ENCODE measurements at places on chromosomes 7 and 10.

DNA sequence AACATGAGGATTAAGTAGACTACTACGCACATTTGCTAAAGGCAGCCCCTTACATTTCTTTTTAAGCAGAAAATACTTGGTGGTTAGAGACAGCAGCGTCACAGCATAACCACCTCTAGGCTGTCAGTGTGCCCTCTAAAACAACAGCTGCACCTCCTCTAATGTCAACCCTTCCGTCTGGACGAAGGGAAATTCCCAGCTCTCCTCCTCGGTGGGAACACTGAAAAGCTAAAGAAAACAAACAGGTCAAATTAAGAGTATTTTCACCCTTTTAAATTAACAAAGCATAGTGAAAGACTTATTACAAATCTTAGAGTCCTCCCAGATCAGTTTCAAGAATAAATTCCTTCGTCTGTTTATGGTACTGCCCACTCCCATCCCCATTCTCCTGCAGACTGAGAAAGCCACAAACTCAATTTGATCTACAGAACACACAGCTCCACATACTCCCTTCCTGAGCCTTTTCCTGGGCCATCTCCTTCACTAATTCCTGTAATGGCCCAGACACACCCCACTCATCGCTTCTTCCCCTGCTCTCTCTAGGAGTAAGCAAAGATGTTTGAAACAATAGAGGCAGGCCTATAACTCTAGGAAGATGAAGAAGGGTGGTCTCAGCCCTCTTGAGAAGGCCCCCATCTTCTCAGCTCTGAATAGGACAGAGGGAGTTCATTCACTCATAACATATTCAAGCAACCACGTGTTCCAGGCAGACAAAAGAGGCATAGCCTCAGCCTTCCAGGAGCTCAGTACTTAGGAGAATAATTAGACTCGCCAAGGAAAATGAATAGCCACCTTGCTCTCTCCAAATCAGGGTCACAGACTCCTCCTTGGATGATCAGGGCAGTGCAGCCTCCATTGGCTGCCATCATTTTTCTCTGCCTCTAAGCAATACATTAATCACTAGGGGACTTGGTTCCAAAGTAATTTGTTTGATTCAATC is 47.5 kb upstream of the HNRNPH3 start:
- peak; percentile 67 for DNase-seq

DNA sequence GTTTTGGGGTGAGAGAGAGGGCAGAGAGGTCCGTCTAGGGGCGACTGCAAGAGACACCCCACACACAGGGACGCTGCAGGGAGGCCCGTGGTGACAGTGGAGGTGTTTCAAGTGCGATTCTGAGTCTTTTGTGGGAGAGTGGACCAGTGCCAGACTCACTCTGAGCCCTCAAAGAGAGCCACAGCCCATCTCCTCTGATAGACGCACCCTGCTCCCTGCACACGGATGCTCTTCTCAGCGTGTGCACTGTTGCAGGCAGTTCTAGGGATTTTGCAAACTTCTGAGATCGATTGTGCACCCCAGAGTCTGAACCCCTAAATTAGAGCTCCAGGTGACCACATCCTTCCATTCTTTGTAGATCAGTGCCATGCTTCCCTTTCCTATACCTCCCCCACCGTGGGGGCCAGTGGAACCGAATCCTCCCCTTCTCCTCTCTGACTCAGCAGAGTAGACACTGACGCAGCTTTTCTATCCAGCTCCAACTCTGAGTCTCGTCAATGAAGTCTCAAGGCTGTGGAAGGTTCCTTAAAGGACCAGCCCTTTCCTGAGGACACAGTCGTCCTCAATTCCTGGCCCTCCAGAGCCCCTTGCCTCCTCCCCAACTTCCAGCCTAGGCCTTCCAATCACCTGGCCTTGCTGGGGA is 83.8 kb downstream of the TMEM130 start:
- DNase-seq: no peak

GRCh38 chr10:12308057-12308456 is 41.3 kb upstream of the CAMK1D start:
- no peak for DNase-seq

DNA sequence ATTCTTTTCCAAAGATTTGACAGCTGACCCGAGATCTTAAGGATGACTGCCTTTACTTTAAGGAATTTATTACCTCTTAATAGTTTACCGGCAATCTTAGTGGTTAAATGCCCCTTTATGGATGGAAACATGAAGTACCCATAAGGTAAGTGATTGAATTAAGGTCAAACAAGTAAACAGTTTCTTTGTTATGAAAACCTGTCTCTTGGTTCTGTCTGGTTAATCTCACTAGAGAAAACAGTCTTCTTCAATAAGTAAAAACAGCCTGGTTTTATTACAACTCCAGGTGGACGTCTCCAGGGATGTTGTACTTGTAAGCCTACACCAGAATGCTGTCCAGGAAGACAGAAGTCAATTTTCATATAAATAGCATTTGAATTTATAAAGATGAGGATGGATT is 161.8 kb upstream of the MTPN start:
- DNase-seq: no peak

GRCh38 chr7:3805151-3805550 is 504.1 kb downstream of the SDK1 start:
- DNase-seq: peak; percentile 95

DNA sequence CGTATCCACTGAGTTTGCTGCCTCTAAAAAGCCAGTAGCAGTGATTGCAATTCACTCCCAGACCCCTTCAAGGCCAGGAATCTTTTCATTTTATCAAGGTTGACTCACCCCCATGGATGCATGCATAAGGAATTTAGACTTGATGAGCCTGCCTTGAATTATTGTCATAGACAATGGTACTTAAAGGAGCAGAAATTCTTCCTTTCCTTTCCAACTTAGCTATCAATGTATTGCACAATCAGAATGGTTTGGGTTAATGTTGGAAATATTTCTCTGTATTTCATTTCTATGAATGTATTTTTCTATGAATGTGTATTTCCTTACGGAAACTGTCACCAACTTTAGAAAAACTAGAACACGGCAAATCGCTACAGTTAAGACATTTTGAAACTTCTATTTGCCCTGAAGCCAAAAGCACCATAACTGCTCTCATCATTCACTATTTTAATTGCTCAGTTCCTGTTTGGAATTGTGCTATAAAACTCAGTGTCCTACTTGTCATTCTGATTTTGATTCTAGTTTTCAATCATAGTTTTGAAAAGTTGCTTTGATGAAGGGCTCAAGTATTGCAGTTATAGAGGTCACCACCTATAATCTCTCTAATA is 355.7 kb upstream of the AKR1E2 start:
- peak; percentile 49 for DNase-seq

DNA sequence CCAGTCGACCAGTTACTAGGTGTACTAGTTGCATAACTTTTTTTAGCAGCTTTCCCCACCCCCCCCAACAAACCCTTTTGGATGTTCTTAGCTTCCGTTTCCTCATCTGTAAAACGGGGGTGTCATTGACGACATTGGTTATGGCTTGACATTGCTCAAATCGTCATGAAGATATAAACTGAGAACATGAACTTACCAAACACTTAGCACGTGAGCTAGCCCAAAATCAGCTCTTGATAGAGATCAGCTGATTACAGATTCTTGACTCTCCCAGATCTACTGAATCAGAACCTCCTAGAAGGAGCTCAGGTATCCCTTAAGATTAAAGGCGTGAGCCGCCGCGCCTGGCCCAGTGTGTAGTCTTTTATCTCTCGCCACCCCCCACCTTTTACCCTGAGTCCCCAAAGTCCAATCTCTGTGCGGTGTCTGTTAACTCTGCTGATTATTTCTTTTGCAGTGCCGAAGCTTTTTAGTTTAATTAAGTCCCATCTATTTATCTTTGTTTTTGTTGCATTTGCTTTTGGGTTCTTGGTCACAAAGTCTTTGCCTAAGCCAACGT is 1.0 kb upstream of the GNA12 start:
- DNase-seq: no peak

DNA sequence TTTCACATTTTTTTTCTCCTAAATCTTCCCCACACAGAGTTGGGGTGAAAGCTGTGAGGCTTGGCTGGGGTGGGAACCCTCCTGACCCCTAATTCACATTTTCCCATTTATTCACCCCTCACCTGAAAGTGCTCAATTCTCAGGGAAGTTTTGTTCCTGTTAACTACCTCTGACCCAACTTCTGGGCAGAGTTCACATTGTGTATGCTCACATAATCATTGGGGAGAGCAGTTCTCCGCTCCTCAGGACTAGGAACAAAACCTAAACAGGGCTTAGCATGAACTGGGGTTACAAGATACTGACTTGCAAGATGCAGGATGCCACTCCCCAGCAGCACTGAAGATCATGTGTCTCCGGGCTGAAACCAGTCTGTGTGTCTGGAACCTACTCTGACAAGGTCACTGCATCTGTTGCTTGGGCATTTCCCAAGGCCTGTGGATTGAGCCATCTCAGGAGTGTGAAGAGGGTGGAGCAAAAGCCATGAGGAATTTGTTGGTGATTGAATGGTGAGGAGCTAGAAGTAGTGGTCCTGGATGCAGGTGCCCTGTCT is 258.1 kb upstream of the IGFBP3 start:
- DNase-seq: peak; percentile 27

GRCh38 chr7:109956916-109957315 is 1134.0 kb upstream of the LRRN3 start:
- no peak for DNase-seq

- no peak for DNase-seq
These were observed 75.2 kb downstream of the MYL10 start for GRCh38 chr7:101553771-101554445.

DNA sequence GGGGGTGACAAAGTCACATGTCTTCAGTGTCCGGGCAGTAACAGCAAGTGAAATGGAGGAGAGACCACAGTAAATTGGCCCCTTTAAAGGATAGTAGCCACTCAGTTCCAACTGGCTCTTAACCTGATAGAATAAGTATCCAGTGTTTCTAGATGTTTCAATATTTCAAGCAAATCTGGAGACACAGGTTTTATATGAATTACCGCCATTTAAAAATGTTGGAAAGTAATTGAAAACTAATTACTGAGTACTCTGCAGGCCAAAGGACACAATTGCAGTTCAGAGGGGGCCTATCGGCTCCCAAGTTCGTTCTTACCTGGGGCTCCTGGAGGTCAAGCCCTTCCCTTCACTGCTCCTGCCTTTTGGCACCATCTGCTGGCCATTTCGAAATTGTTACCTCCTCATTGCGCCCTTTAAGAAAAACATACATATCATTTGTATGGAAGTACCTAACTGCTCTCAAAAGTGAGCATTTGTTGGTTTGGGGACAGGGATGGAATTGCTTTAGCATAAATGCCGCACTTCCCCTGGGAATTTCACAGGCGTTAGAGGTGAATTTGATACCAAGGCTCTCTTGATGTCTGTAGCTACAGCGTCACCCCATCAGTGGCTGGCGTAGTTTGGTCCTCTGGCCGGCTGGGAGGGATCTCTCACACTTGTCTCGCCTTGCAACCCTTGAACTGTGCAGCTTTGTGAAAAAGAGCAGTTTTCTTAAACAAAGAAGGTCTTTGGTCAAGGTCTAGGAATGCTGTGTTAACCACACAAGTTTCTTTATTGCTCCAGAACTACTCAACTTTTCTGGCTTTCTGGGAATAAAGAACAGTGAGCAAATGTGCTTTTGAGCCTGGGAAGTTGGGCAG is 220.0 kb downstream of the ARHGAP21 start:
- DNase-seq: peak; percentile 53

DNA sequence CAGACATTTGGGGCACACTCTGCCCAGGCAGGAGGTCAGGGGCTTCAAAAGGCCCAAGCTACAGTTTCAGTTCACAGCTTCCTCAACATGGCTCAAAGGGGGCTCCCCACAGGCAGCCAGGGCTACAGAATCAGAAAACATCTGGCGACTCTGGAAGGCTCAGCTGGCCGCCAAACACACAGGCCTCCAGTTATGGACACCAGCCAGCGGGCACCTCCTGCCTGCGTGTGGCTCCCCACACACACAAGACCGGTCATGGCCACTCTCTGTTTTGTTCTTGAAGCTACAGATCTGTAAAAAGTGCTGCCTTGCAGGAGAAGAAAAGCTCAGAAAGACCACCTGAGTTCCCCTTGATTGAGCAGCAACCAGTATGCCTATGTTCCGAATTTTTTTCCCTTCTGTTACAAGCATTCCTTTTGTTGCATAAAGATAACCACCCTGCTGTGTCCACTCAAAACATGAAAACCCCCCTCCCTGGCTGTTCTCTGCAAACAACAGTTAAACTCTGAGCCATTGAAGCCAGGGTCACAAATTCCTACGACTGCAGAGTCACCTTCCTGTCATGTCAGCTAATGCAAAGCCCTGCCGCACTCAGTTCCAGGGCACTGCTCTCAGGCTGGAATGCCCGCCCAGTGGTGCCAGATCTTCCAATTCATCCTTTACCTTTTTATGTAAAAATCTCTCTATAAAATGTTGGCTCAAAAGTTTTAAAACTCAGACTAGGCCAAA is 33.6 kb downstream of the VSTM4 start:
- DNase-seq: no peak

Data from mesenchymal stem cell (in vitro differentiated cells and primary cell).